Epithelial cell of prostate (primary cell): ENCODE measurements at places on chromosomes 7 and 10.
A peak's percentile ranks its signal among the peaks of the same experiment; 100 is the strongest.

DNA sequence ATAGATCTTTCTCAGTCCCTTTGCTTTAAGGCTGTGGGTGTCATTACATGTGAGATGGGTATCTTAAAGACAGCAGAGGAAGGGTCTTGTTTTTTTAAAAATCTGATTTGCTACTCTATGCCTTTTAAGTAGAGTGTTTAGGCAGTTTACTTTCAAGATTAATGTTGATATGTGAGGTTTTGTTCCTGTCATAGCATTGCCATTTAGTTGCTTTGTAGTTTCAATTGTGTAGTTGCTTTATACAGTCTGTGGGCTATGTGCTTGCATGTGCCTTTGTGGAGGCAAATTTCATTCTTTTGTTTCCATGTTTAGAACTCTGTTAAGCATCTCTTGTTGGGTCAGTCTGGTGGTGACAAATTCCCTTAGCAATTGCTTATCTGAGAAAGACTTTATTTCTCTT, 54.6 kb downstream of the ZNF783 start:
- DNase-seq: no peak

DNA sequence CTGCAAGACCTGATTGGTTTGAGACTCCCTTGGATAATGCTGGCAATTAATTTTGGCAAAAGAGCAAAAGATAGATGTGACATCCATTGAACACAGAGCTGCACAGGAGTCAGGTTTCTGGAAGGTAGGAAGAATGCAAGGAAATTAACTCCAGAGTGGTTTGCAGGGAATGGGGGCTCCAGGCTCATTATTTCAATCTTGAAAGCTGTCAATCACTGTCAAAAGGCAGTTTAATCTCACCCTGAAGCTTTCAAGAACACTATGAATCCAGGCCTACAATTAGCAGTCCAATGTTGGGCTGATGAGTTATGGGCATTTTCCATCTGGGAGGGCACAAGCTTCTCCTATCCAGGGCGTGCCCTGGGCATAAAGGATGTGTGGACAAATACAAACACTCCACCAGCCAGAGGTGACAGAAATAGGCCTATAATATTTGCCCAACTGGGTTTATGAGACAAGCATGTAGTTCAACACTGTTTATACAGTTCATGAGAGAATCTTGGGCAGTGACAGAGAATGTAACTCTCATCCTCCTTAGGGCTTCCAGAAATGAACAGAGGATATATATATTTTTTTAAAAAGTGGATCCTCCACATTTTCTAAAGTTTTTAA, 80.5 kb downstream of the KCNMA1 start:
- DNase-seq: no peak

- DNase-seq: no peak
Measured at GRCh38 chr10:2759233-2759632, 308.1 kb upstream of the PFKP start.

DNA sequence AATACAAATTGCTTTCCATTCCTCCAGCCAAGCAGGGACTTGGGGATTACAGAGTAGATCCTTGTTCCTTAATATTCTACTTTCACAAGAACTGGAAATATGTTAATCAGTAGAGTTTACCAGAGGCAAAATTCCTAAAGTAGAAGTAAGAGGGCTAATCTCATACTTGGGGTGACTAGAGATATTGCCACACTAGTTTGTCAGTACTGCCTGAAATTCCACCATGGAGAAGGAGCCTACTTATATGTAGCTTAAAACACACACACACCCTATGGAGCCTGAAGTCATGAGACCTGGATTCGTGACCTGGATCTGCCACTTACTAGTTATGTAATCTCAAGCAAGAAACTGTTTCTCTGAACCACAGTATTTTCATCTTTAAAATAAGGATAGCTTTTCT, 33.9 kb downstream of the STRIP2 start:
- no peak for DNase-seq

- no peak for DNase-seq
Measured at GRCh38 chr10:84213076-84213475, 12.3 kb downstream of the LRIT2 start.

DNA sequence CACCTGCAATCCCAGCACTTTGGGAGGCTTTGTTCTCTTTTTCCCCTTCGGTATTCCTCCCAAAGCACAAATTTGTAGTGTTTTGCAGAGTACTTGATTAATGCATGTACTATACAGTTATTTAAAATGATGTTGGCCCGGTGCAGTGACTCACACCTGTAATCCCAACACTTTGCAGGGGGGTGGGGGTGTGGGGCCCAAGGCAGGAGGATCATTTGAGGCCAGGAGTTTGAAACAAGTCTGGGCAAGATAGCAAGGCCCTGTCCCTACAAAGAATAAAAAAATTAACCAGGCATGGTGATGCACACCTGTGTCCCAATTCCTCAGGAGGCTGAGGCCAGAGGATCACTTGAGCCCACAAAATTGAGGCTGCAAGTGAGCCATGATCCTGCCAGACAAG, 26.8 kb upstream of the FOXK1 start:
- peak; percentile 66 for DNase-seq

DNA sequence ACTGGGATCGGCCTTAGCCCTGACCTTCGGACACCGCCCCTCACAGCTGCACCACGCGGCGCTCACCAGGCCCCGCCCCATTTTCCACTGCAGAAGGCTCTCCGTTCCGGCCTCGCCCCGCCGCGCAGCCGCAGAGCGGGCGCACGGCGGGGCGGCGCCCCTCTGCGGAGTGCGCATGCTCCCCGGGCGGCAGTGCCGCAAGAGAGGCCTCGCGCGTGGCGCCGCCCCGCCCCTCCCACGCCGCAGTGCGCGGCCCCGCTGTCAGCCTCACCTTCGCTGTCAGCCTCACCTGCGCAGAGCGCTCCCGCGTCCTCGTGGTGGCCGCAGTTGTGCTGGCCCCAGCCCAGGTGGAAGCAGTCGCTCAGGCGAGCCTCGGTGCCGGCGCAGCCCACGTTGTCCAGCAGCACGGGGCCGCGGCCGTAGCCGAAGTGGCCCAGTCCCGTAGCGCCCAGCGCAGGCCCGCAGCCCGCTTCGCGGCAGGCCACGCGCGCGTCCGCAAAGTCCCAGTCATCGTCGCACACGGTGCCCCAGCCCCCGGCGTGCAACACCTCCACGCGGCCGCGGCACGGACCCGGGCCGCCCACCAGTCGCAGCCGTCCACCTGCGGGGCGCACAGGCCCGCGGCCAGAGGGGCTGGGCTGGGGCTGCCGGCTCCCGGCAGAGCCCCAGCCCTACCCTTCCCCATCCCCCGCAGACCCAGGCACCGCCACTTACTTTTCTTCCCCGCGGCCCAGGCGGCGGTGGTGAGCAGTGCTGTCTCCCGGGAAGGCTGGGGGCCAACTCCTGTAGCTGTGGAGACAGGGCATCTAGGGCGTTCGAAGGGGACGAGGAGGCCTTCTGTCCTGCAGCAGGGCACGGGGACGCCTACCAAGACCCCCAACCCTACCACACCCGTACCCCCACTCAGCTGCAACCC, 16.1 kb downstream of the SSC4D start:
- no peak for DNase-seq

- no peak for DNase-seq
Measured at GRCh38 chr7:103010211-103010610, 64.4 kb downstream of the FBXL13 start.

- no peak for DNase-seq
Measured at GRCh38 chr10:89879121-89879520, 177.7 kb downstream of the KIF20B start.

GRCh38 chr7:14446829-14447228, 455.7 kb downstream of the DGKB start:
- DNase-seq: no peak

DNA sequence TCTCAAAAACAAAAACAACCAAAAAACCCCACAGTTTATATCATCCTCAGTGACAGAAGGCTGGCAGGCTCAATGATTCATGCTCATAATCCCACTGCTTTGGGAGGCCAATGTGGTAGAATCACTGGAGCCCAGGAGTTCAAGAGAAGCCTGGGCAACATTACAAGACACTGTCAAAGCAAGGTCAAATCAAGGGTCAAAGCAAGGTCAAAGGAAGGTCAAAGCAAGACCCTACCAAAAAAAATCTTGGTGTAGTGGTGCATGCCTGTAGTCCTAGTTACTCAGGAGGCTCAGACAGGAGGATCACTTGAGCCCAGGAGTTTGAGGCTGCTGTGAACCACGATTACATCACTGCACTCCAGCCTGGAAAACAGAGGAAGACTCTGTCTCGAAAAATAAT, 14.2 kb upstream of the NPC1L1 start:
- DNase-seq: no peak

DNA sequence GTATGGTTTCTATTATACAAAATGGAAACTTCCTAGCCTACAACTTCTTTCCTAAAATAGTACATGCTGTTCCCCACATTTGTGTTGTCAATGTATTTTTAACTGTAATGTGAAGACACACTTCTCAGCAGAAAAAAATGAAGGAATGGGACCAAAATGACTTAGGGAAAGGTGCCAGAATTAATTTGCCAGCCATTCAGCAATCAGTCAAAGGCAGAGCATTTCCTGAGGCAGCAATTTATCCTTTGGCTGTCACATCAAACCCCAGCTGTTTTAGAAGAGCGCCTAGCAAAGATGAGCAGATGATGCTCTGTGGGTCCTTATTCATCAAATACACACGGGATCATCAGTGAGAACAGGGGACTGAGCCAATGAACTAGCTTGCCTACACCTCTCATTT, 592.5 kb downstream of the KCNMA1 start:
- no peak for DNase-seq
